ENCODE measurements at places on chromosomes 12 and 14.

GRCh38 chr14:45118594-45118993 lies 15.7 kb downstream of the FKBP3 start:
- DNase-seq, result no peak

GRCh38 chr12:1660304-1661187 lies 30.3 kb upstream of the ADIPOR2 start:
- DNase-seq, result no peak

DNA sequence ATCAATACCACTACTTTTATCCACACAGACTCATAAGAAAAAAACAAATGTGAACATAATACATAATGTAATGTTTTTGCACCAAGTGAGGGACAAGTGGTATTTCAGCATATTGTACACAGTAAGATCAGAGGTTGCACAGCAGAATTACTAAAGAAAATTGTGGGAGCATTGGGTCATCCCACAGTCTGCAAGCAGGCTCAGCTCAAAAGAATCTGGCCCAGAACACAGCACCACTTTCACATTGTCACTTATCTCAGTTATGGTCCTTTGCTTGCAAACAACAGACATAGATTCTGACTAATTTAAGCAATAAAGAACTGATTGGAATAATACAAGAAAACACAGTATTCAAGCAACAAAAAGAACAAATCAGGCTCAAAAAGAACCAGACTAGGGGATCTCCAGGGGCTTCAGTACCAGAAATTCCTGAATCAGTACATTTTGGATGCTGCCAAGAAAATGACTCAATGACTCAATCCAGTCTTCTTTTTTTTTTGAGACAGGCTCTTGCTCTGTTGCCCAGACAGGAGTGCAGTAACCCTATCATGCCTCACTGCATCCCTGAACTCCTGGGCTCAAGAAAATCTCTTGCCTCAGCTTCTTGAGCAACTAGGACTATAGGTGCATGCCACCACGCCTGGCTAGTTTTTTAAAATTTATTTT lies 42.9 kb upstream of the EEA1 start:
- no peak for DNase-seq

DNA sequence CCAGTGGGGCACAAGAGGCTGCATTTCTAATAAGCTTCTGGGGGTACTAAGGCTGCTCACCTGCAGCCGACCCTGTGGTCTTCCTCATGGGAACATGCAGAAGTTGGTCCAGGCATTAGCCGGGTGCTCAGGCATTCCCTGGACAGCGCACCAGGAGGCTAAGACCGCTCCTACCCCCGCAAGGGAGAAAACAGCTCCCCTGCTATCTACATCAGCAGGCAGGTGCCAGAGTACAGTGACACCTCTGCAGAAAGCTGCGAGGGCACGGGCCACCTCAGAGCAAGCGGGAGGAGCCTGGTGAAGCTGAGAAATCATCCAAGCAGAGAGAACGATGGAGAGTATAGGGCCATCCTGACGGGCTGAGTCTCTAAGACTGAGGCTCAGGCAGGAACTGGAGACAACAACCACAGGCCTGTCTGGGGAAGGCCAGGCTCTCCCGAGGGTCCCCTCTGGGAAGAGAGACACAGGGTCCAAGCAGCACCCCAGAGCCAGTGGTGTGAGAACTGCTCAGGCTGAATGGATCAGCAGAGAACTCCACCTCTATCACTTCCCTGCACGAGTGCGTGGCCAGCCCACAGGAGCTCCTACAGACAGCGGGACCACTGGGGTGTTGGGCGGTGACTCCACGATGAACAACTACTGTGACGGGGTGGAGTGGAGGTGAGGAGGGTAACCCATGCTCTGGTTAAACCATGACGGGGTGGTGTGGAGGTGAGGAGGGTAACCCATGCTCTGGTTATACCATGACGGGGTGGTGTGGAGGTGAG lies 62.1 kb downstream of the AMN start:
- DNase-seq, result no peak

DNA sequence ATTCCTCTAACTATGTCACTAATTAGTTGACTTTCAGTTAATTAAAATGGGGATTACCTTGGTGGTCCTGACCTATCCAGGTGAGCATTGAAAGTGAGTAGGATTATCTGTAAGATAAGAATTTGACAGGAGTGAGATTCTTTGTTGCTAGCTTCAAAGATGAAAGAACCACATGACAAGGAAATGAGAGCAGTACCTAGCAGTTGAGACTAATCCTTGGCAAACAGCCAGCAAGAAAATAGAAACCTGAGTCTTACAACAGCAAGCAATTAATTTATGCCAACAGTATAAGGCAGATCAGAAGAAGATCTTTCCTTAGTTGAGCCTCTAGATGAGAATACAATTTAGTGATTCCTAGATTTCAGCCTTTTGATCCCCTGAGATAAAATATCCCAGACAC lies 1058.4 kb downstream of the LRFN5 start:
- DNase-seq, result no peak

DNA sequence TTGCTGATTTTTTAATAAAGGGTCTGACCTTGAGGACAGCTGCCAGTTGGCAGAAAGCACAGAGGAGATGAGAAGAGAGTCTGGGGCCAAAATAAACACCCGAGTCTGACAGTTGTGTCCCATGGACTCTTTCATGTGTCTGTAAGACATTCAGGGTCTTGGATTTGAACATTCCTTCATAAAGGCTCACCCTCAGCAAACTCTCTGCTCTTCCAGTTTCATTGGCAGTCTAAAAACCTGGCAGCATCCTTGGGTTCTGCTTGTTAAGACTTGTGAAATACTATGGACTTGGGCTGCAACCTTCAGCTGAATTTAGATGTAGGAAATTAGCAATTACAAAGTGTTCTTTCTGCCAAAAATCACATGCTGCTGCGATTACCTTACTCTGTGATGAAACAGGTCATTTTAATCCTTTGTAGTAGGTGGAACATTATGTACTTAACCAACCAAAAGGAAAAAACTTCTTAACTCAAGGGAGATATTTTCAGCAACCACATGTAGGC lies 32.0 kb upstream of the LMNTD1 start:
- no peak for DNase-seq

DNA sequence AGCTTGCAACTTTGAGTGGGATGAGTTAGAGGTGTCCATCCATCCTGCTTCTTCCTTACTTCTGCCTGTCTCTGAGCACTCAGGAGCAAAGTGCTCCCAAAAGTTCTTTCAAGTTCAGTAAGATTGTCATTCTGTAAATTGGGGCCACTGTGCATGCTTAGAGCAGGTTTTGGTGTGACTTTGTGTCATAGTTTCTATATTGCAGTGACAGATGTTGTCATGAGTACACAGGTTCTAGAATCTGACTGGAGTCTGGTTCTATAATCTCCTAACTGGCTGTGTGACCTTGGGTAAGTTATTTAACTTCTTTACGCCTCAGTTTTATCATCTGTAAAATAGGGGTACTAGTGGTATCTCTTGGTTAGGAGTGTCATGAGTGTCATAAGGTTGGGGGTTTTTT lies 202.7 kb upstream of the BCL2L14 start:
- no peak for DNase-seq

DNA sequence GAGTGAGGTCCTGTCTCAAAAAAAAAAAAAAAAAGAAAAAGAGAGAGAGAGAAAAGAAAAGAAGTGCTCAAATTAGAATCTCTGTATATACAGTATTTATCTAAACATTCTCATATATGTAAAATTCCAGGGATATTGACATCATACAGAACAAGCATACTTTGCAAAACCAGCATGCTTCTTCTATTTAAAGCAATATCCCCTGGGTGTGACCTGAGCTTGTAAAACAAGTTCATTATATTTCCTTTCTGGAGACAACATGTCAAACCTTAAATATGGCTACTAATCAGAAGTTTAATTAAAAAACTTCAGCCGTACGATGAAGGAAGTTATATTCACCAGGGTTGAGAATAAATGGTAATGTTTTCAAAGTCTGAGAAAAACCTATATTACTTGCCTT lies 175.8 kb upstream of the HMGA2 start:
- DNase-seq, result no peak

DNA sequence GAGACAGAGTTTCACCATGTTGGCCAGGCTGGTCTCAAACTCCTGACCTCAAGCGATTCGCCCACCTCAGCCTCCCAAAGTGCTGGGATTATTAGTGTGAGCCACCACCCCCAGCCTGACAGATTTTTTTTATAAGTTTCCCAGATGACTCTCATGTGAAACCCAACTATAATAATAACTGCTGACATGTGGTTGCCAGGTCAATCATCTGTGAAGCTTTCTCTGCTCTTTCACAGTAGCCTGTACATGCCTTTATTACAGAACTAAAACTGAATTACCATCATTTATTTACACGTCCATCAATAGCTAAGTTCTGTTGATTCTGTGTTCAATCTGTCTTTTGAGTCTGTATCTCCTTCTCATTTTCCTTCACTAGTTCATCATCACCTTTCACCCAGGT lies 218.5 kb downstream of the RPS29 start:
- DNase-seq, result no peak

DNA sequence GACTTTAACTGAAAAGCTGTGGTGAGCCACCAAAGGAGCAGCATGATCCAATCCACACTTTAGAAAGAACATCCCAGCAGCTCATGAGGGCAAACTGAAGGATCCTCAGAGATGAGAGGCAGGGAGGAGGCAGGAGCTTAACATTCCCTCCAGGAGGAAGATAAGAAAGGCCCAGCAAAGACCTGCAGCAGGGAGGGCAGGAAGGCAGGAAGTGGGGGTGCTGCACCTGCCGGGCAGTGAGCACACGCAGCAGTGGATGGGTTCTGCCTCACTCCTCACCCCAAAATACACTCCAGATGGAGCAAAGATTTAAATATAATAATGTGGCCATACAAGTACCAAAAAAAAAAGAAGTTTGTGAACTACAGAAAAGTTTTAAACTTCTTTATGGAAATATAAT lies 48.4 kb downstream of the GCH1 start:
- DNase-seq, result no peak

DNA sequence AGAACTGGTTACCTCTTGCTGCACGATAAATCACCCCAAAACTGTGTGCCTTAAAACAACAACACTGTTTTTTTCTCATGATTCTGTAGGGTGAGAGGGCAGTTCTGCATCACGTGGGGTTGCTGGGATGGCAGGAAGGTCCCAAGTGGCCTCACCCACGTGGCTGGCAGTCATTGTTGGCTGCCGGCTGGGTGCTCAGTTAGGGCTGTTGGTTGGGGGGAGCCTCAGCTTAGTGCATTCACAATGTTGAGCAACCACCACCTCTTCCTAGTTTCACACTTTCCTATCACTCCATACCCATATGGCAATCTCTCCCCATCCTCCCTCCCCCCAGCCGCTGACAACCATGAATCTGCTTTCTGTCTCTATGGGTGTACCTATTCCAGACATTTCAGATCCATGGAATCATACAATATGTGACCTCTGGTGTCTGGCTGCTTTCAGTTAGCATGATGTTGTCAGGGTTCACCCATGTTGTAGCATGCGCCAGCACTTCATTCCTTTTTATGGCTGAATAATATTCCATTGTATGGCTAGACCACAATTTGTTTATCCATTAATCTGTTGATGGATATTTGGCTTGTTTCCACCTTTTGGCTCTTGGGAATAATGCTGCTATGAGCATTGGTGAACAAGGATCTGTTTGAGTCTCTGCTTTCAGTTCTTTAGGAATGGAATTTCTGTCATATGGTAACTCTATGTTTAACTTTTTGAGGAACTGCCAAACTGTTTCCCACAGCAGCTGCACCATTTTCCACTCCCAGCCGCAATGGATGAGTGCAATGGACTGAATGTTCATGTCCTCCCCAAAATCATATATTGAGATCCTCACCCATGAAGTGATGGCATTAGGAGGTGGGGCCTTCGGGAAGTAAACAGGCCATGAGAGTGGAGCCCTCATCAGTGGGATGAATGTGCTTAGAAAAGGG lies 11.2 kb upstream of the POP5 start:
- DNase-seq, result no peak

DNA sequence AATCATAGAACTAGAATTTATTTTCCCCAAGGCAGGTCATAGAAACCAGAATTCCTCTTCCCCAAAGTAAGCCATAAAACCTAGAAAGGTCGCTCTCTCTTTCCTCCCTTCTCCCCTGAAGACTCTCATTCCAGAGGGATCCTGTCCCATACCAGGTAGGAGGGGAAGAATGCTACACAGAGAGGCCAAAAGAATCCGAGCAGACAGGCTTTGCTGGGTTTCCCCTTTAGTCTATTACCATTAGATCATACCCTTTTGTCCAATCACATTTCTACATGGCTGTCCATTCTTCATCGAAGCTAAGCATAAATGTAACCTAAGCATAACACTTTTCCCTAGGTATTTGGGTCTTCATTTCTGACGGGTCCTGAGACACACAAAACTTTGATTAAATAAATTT lies 204.5 kb downstream of the SPTSSA start:
- DNase-seq, result no peak

DNA sequence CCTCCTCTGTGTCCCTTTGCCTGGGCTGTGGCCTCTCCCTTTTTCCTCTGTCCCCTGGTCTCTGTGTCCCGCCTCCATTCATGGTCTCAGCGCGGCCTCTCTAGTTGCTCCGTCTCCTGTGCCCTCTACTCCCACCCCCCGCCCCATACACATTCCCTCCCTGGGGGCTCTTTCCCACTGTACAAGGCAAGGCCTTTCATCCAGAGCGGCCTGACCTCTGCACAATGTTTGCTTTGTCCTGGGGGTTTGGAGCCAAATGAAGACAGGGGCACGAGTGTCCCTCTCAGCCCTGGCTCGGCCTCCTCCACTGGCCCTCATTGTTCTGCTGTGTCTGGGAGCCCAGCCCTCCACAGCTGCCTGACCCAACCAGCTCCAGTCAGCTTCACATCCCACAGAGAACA lies 678.6 kb downstream of the BCL11B start:
- DNase-seq, result no peak

- no peak for DNase-seq
These were observed 13.3 kb upstream of the MAP3K9 start for GRCh38 chr14:70822530-70823185.

DNA sequence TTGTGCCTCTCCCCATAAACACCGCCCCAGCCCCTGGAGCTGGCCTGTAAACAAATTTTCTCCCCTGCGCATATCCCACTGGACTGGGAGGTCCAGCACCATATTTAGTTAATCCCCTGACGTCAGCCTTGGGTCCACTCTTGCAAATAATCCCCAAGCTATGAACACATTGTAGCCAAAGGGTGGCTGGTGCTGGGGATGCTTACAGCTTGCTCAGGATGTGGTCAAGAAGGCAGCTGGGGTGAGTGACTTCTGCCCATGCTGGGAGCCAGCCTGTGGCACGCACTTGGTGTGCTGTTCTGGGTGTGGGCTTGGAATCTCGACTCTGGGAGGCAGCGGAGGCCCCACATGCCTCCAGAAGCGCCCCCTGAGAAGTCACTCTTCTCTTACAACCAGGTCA lies 32.1 kb downstream of the CMKLR1 start:
- DNase-seq, result no peak

- DNase-seq, result no peak
These were observed 186.6 kb upstream of the GZMB start for GRCh38 chr14:24820616-24821015.

DNA sequence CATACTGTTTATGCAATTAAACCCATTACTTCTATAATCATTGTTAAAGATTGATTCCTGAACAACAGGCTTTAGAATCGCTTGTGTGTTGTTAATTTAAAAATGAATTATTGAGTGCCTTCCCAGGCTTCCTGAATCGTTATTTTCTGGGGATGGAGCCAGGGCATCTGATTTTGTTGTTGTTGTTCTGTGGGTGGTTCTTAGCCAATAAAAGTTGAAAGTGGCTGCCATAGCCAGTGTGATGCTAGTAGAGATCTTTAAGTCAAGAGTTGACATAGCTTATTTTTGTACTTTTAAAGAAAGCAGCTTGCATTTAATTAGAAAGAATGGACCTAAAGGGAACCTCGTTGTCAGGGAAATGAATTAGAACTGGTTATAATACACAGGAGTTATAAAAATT lies 6.4 kb downstream of the GOLGA5 start:
- DNase-seq, result no peak

Data from NCI-H2029 (cell line).